ENCODE measurements at places on chromosomes 1 and 21. TPM values are rescaled to one million over a fixed set of nuclear protein-coding genes. Genes with fewer than 3 reads are reported as not detected.

DNA sequence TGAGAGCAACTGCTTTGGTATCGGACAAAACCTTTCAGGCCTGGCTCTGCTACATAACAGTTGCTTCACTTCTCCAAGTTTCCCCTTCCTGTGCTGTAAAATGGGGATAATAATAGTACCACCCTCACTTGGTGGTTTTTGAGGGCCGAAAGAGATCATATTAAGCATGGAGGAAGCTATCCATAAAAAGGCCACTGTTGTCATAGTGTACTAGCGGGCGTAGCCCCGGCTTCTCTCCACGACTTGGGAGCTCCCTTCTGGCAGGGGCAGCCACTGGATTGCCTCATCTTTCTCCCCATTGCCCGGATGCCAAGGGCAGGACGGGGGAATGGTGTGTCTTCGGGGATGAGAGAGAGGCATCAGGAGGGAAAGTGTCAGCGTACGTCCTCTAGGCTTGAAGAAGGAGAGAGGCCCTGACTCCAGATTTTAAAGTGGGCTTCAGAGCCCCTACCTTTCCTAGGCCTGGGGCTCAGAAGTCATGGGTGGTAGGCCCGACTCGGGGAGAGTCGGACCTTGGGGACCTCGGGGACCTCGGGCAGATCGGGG, 548 bp upstream of the MFSD2A start:
- DNase-seq: no peak
- peaks cover 2% of the 10 kb centered on the region for H3K27me3 ChIP-seq
- H3K4me1 ChIP-seq: peaks cover 19% of the 10 kb centered on the region
- H3K4me3 ChIP-seq: peak overlapping the region; percentile 91
- peak overlapping the region; percentile 78 for H3K27ac ChIP-seq

Gene GNG4
- total RNA-seq: not detected

GRCh38 chr1:171251042-171251951, 3.0 kb downstream of the FMO1 start:
- peaks cover 18% of the 10 kb centered on the region for H3K4me1 ChIP-seq
- no peaks in the 10 kb centered on the region for H3K36me3 ChIP-seq
- H3K27me3 ChIP-seq: peaks cover 47% of the 10 kb centered on the region

Gene RAB7B
- total RNA-seq: not detected

DNA sequence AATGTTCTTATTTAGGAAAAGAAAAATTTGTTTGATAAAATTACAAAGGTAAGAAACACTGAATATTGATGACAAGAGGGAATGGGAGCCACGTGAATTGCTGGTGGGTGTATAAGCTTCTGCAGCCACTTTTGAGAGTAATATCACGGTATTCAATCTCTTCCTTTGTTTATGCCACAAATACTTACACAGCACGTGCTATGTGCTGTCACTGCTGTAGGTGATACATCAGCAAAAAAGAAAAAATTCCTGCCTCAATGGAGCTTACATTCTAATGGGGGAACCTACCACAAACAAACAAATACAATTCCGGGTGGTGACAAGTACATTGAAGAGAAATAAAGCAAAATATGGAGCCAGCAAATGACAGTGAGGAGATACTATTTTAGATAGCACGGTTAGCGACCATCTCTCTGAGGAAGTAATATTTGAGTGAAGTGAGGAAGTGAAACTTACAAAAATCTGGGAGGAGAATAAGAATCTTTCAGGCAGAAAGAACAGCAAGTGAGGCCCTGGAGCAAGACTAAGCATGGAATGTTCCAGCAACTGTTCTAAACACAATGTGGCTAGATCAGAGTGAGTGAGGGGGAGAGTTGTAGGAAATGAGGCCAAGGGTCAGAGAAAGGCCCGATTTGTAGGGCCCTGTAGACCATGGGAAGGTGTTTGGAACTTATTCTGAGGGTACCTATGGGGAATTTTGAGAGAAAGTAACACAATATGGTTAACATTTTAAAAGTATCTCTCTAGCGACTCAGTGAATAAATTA, 2.6 kb upstream of the FCRLB start:
- H3K4me1 ChIP-seq: peaks cover 18% of the 10 kb centered on the region
- no peaks in the 10 kb centered on the region for H3K36me3 ChIP-seq
- no peak overlapping the region for H3K4me3 ChIP-seq
- DNase-seq: no peak
- peaks cover 35% of the 10 kb centered on the region for H3K27me3 ChIP-seq

Gene OR10J1
- not detected for total RNA-seq

Gene EEIG2
- total RNA-seq: 18.1 TPM

- no peak for DNase-seq
- H3K27ac ChIP-seq: no peak overlapping the region
- H3K4me1 ChIP-seq: no peaks in the 10 kb centered on the region
- no peaks in the 10 kb centered on the region for H3K27me3 ChIP-seq
- H3K4me3 ChIP-seq: no peak overlapping the region
Observed at GRCh38 chr1:243680860-243681259, 169.2 kb downstream of the AKT3 start.

DNA sequence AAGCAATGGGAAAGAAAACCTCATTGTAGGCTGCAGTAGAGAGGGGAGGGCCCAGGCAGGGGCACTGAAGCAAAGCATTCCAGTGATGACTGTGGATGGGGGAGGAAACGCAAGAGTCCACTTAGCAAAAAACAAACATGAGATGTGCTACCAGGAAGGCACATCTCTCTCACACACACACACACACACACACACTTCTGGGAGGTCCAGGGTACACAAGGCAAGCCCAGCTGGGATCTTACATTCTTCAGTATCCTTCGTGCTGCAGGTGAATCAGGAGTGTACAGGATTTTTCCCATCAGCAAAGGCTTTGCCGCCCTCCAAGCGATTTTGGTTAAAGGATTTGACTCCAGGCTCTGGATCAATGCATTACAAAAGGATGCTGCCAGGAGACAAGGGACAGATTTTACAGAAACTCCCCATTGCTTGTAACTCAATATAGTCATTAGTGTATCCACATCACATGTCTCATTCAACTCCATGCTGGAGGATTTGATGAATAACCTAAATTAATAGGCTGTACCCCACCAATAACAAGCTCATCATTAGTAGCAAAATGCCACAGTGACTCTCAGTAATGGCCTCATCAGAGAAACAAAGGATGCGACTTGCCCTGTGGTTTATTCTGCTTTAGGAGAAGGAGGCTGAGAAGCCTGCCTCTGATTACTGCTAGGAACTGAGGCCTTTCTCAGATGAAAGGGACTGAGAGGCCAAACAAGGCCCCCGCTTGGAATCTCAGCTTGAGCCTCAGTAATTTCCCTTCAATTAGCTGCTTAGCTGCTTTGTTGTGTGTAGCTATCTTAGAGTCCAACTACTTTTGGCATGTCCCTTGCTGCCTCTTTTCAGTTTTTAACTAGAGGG, 41.6 kb downstream of the ABCA4 start:
- H3K27me3 ChIP-seq: peaks cover 15% of the 10 kb centered on the region
- no peaks in the 10 kb centered on the region for H3K36me3 ChIP-seq
- DNase-seq: no peak

- DNase-seq: no peak
- no peak overlapping the region for H3K27ac ChIP-seq
- no peaks in the 10 kb centered on the region for H3K27me3 ChIP-seq
Observed at GRCh38 chr1:59223989-59224634, 72.8 kb upstream of the FGGY start.

Gene C2CD2
- 5.6 TPM for total RNA-seq

DNA sequence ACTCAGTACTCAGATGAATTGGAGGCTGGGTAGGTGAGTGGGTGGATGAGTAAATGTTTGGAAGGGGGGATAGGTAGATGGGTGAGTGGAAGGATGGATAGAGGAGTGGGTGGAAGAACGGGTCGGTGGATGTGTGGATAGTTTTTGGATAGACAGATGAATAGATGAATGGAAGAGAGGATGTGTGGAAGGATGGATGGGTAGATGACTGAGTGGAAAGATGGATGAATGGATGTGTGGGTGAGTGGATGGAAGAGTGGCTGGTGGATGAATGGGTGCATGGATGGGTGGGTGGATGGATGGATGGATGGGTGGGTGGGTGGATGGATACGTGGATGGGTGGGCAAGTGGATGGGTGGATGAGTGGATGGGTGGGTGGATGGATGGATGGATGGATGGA, 3.7 kb downstream of the SLC45A1 start:
- no peak overlapping the region for H3K4me3 ChIP-seq
- H3K4me1 ChIP-seq: peaks cover 8% of the 10 kb centered on the region
- no peak overlapping the region for H3K27ac ChIP-seq
- no peaks in the 10 kb centered on the region for H3K36me3 ChIP-seq
- DNase-seq: no peak
- H3K27me3 ChIP-seq: peaks cover 33% of the 10 kb centered on the region

DNA sequence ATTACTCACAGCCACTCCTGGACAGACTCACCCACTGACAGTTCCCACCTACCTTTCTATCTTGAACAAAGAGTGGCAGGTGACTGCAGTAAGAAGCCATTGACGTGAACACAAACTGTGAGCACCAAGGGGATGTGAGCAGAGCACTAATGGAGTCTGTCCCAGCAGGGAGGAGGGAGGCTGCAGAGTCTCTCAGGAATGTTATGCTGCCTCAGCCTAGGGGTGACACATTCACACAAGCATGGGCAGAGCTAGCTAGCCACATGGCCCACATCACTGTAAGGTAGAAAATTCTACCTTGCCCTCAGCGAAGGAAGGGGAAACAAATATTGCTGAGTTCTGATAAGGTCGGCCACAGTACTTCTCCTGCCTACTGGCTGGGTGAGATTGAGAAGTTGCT, 56.8 kb upstream of the PTGFRN start:
- no peaks in the 10 kb centered on the region for H3K36me3 ChIP-seq
- no peak overlapping the region for H3K27ac ChIP-seq
- no peaks in the 10 kb centered on the region for H3K27me3 ChIP-seq

DNA sequence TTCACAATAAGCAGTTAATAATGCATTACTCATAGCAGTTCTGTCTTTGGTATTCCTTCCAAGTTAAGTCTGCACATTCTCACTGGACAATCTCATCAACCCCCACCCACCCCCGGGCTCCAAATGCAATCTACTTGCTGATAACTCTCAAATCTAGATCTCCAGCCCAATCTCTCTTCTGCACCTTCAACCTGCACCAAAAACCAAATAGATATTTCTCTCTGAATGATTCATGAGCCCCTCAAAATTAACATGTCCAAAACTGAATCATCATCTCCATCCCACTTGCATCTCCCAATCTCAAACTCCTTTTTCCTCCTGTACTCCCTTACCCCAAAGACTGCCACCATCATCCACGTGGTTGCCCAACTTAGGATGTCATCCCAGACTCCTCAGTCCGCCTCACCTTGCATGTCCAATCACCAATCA, 2.7 kb downstream of the DOCK7 start:
- H3K27ac ChIP-seq: no peak overlapping the region
- H3K27me3 ChIP-seq: peaks cover 10% of the 10 kb centered on the region
- DNase-seq: no peak
- peaks cover 11% of the 10 kb centered on the region for H3K4me1 ChIP-seq
- H3K4me3 ChIP-seq: no peak overlapping the region
- H3K36me3 ChIP-seq: no peaks in the 10 kb centered on the region

DNA sequence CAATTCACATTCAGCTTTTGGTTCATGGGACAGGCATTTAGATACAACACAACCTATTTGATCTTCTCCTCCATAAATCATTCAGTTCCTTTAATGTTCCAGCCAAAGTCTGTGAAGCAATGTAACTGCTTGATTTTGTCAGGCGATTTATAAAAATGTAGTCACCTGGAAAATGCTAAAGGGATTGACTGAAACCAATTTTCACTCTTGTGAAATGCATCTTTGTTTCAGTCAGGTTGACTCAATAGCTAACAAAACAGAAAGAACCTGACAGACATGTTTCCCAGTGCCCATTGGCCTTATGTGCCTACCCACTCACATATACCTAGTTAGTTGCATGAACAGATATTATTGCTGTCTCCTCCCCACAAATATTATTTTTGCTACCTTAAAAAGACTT, 335.7 kb downstream of the CHRM3 start:
- H3K4me1 ChIP-seq: peaks cover 33% of the 10 kb centered on the region
- H3K27ac ChIP-seq: peak overlapping the region; percentile 87
- H3K36me3 ChIP-seq: peaks cover 25% of the 10 kb centered on the region
- no peak for DNase-seq
- no peak overlapping the region for H3K4me3 ChIP-seq

- H3K4me3 ChIP-seq: peak overlapping the region; percentile 90
- peak; percentile 86 for DNase-seq
- H3K36me3 ChIP-seq: peaks cover 2% of the 10 kb centered on the region
- H3K4me1 ChIP-seq: peaks cover 50% of the 10 kb centered on the region
- H3K27me3 ChIP-seq: no peaks in the 10 kb centered on the region
- H3K27ac ChIP-seq: peak overlapping the region; percentile 99
Observed at GRCh38 chr1:150560011-150560438, 10.8 kb downstream of the ADAMTSL4 start.

Gene SELL
- 192 TPM for total RNA-seq

Gene FAM72D
- 14.4 TPM for total RNA-seq

Gene TTC22
- total RNA-seq: 6.5 TPM

Gene EPS8L3
- not detected for total RNA-seq

Measured in activated CD8-positive, alpha-beta T cell treated with anti-CD3 and anti-CD28 coated beads, Interleukin-2, amount 10 ng/mL, durations not matched to agents 7 days and 5 days (primary cell).